NCI-H524 (cell line): ENCODE measurements at places on chromosomes 16 and 17.

GRCh38 chr17:63293323-63294075 is 152.6 kb downstream of the CYB561 start:
- DNase-seq = no peak

GRCh38 chr17:63611354-63611753 is 10.7 kb downstream of the TACO1 start:
- no peak for DNase-seq

- DNase-seq = no peak
These were observed 54.7 kb downstream of the SLC6A2 start for GRCh38 chr16:55710466-55710865.

GRCh38 chr16:89564476-89565255 is 4.2 kb downstream of the RPL13 start:
- no peak for DNase-seq

- peak; percentile 64 for DNase-seq
These were observed 28.4 kb upstream of the NPTX1 start for GRCh38 chr17:80504686-80505413.

DNA sequence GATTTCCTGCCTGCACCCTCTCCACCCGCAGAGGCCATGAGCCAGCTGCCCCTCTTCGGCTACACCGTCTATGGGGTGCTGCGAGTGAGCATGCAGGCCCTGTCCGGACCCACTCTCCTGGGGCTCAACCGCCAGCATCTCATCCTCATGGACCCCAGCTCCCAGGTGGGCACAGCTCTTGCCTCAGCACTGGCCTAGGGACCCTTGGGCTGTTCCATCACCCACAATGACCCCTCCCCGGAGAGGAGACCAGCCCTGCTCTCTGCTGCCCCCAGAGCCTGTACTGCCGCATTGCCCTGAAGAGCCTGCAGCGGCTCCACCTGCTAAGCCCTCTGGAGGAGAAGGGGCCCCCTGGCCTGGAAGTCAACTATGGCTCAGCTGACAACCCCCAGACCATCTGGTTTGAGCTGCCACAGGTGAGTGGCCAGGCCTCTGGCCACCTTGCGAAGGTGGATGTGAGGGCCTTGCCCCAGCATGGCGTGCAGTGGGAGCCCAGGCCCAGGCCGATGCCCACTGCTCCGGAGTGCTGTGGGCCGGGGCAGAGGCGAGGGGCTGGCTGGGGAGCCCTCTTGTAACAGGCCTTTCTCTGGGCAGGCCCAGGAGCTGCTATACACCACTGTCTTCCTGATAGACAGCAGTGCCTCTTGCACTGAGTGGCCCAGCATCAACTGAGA is 7.3 kb upstream of the SMIM5 start:
- DNase-seq = peak; percentile 74

- DNase-seq = no peak
These were observed 506.2 kb downstream of the WWOX start for GRCh38 chr16:78605548-78606101.

- no peak for DNase-seq
These were observed 26.3 kb downstream of the SMTNL2 start for GRCh38 chr17:4610656-4611055.

DNA sequence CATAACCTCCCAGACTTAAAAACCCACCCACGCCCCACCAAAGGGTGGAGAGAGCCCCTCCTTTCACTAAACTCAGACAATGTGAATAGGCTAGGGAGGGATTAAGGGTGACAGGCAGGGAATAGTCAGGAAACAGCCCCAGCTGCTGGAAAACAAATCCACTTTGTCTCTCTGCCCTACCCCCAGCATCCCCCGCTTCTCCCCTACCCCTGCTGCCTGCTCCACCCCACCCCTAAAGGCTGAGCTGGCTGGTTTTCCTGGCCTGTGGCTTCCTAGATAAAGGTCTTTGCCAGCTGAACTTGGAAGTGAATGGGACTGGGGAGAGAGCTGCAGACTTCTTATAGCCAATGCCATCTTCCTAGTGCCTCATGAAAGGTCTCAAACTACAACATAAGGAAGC is 15.0 kb downstream of the CAVIN1 start:
- DNase-seq = peak; percentile 33

DNA sequence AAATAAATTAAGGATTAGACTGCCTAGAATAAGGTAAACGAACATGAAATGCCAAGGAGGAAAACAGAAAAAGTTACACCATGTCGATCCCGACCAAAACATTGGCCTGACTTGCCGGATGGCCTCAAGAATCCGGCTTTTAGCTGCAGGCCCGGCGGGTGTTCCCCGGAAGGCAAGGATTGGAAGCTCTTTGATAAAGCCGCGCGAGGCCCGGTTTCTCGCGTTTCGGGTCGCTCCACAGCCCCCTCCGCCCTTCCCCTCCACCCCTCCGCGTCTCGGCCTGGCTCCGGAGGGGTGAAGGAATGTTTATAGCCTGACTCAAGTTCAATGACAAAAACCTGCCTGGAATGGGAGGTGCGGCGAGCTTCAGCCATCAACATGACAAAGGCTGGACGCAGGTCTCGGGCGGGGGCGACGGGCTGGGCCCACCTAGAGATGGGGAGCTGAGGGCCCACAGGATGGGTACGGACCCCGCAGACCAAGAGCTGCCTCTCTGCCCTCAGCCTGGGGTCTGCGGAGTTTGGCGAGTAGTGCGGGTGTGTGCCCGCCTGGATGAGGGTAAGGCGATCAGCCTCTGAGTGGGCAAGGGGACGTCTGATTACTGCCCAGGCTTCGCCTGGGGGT is 2.6 kb downstream of the PRAC1 start:
- DNase-seq = no peak

DNA sequence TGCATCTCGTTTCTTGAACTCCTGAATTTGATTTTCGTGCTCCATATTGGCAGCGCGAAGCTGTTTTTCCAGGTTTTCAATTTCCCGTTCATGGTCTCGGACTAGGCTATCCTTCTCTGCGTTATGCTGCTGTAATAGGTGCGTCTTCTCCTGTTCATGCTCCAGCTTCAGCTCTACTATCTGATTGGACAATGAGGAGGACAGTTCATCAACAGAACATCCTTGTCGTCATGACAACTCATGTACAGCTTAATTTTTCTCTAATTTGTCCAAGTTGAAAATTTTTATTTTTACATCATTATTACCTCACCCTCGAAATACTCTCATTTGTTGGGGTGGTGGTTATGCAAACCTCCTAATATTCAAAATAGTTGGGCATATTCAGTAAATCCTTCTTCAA is 289.8 kb downstream of the CEP112 start:
- no peak for DNase-seq

DNA sequence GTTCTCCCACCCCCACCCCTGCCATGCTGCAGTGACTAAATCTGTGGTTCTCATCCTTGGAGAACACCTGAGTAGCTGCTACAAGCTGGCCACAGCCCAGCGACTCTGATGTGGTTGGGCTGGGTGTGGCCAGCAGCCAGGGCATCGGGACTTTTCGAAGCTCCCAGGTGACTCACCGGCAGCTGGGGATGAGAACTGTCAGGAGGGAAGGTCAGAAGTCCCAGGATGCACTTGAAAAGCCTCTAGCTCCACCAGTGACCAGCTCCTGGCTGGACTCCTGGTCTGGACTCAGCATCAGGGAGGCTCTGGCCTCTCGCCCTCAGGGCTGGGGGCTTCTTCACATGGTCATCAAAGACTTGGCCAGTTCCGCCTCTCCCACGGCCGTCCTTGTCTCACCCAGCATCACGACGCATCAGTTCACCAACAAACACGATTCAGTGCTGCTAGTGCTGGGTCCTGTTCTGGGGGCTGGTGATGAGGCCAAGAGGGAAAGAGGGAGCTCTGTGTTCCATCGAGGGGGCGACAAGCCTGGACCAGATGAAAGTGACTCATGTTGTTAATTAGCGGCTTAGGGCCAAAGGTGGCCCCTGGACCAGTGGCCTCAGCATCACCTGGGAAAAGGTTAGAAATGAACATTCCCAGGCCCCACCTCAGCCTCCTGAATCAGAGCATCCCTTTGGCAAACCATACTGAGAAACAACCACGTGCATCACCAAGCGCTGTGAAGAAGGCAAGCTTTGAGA is 3.9 kb upstream of the C17orf99 start:
- no peak for DNase-seq

DNA sequence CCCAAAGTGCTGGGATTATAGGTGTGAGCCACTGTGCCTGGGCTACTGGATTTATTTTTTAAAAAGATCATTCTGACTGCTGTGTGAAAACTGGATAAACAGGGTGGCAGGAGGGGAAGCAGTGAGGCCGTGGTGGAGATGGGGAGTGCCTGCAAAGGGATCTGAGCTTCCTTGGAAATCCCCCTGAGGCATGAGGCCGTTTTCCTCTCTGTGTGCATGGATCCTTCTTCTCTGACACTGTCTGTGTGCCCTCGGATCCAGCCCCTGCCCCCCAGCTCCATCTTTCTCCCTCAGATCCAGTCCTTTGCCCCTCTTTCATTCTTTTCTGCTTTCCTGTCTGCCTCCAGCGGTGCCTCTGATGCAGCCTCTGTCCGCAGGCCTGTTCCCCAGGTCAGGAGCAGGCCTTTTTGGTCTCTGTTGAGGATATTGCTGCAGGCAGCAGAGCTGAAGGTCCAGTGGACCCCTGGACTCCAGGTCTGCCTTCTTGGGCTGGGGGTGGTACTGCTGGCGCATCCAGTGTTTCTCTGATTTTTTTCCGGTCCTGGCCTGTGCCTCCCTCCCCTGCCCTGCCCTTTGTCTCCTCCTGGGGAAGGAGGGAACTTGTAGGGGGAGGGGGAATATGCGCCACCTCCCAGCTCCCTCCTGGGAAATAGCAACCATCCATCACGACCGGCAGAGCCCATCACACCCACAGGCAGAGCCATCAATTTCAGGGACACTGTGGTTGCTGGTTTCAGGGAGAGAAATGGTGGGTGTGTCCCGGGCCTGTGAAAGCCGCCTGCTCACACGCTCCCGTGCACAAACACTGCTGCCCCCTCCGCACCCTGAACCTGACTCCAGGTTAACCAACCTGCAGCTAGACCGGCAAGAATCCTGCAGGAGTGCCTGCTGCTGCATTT is 17.0 kb downstream of the MGAT5B start:
- no peak for DNase-seq

DNA sequence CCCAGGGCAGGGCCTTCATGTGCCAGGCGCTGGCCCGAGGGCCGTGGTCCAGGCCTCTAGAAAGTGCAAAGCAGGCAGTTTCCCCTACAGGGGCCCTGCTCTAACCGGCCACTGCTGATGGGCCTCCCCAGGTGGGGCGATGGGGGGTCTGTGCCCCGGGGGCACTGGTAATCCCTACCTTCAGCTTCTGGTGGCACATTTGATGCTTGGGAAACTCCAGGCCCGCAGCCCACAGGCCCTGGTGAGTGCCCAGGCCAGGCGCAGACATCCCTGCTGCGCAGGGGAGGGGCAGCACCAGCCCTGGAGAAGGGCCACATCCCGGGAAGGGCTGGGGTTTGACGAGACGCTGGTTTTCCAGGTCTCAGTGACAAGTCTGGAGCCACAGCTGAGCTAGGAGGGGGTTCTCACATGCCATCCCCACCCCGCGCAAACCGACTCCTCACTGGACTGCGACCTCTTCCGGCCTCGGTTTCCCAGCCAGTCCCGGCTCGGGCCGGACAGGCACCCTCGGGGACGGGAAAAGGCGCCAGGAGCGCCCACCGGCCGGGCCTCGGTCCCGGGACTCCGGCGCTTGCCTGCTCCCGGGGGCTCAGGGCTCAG is 1.6 kb downstream of the DOC2B start:
- no peak for DNase-seq

DNA sequence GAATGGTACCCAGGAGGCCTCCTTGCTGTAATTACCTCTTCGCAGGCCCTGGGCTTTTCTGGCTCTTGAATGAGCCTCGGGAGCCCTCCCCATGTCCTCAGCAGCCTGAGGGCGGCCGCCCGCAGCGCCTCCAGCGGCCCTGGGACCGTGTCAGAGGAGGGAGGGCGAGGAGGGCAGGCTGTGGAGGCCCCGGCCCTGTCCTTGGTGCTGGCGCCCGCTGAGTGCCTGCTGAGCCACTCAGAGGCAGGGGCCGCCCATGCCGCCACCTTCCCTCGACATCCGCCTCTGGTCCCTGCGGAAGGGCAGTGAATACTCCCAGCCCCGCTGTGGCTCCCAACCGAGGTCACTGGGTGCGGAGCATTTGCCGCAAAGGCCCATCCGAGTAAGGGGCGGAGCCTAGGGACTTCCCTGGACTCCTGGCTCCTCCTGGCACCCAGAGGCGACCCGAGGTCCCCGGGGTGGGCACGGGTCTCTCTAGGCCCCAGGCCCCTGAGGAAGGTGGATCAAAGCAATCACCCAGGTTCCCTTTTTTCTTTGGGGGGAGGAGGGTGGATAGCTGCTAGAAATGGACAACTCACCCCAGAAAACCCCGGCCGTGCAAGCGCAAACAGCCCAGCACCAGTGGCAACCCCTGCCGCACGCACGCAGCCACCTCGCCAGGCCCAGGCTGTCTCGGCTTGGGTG is 2.8 kb downstream of the RBFOX3 start:
- DNase-seq = peak; percentile 92

- no peak for DNase-seq
These were observed 51.4 kb downstream of the USP22 start for GRCh38 chr17:20991276-20992037.

DNA sequence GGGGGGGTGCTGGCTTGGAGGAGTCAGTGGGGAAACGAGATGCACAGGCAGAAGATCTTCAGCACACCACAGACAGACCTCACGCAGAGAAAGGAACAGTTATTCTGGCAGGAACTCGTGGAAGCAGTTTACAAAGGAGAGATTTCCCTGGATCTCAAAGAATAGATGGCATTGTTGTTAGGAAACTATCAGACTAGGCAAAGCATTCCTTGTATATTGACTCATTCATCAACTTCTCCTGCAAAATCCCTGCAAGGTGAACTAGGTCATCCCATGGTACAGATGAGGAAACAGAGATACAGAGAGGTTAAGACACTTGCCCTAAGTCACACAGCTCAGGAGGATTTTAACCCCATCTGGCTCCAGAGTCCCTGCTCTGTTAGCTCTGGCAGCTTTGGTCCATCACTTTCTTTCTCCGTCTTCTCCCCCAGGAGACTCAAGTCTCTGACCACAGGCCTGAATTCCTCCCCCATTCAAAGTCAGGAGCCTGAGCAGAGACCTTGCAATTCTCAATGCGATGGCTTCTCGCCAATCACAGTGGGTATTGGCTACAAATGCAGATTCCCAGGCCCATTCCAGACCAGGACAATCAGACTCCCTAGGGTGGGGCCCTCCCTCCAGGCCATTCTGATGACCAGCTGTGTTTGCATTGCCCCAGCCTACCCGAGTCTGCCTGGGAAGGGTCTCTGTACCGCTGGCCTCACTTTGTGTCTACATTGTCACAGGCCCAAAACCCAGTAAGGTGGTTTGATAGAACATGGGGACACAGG is 56.4 kb downstream of the LITAF start:
- no peak for DNase-seq

DNA sequence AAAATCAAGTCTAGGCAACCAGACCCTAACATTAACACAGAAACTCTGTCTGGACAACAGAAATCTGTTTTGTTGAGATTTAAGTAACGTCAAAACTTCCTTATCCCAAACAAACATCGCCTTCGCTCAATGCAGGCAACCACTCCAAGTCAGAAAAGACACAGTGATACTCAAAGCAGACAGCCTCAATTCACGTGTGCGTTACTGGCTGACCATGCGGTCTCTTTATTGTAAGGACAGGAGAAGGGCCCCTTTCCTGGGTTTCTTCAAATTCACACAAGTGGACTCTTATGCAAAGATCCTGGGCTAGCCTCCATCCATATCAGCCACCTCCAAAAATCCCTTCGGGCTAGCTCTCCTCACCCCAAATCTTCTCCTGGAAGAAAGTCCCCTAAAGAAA is 467.7 kb downstream of the SOX9 start:
- peak; percentile 62 for DNase-seq

GRCh38 chr16:29791845-29792807 is 1.6 kb downstream of the KIF22 start:
- no peak for DNase-seq

- DNase-seq = no peak
These were observed 453 bp upstream of the WFIKKN1 start for GRCh38 chr16:630249-630814.
